ENCODE measurements at places on chromosomes 6 and 20.

GRCh38 chr20:41377275-41377674 lies 10.7 kb upstream of the EMILIN3 start:
- no peak for DNase-seq

DNA sequence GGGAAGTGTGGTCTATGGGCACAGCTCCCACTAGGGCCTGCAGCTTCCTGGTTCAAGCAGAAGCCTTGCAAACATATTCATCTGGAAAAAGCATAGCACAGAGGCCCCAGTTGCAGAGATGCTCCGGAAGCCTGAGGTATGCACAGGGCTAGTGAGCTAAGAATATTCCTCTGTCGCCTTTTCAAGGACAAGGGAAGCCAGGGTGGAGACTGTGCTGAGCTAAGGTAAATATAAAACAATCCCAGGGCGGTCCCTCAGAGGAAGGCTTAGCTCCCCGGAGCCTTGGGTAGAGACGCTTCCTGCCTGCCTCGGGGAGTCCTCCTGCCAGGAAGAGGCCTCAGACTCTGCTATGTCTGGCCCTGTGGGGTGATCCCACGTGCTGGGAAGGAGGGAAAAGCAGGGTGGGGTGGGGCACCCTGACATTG lies 134.8 kb upstream of the FOXA2 start:
- no peak for DNase-seq

DNA sequence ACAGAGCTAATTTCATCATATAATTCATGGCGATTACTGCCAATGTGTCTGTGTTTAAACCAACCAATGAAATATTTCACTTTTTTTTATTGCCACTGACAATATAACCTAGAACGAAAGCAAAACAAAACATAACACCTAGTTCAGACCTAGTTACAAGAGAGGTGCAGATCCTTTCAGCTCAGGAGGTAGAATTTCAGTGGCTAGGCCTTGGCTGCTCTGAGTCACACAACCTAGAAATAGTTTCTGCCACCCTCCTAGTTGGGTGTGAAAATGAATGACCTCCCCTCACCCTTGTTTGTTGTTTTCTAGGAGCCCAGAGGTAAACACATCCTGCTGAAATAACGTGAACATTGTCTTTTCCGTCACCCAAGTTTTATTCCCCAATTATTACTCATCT lies 356.3 kb downstream of the HTR1B start:
- DNase-seq, result no peak

DNA sequence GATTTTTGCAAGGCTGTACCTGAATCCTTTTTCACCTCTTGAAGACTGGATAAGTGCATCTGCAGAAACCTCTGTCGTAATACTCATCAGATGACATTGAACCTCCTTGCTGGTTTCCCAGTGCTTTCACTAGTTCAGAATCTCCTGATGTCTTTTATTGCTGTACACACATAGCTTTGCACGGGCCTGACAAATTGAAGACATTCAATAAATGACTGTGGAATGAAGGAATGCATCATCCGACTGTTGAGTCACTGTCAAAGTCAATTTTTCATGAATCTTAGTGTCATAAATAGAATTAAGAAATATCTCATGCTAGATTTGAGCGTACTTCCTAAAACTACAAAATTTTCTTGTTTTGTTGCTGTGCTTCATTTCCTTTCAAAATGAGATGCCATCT lies 598.2 kb upstream of the MAP3K7 start:
- no peak for DNase-seq

DNA sequence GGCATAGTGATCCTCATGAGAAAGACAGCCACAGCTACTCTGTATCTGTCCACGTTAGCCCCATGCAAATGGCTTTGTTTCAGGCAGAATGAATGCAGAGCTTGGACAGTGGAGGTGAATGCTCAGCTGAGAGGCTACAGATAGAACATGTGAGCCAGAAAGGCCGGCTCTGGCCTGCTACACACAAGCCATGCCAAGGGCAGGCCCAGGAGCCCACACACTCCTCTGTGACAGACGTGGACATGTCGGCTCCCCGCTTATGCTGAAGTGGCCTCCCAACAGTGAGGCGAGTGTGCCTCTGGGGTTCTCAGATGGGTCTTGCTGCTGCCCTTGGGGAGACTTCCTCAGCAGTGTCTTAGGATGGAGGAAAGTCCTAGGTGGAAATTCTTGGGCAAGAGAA lies 159.6 kb downstream of the SYNDIG1 start:
- no peak for DNase-seq

- DNase-seq, result no peak
Observed at GRCh38 chr20:32431457-32431856, 73.3 kb downstream of the ASXL1 start.

GRCh38 chr20:4303136-4303535 lies 287.8 kb upstream of the RNF24 start:
- DNase-seq, result no peak

- DNase-seq, result no peak
Observed at GRCh38 chr6:53306819-53307347, 41.9 kb downstream of the ELOVL5 start.

GRCh38 chr6:112881027-112881426 lies 533.9 kb downstream of the RFPL4B start:
- DNase-seq, result no peak

DNA sequence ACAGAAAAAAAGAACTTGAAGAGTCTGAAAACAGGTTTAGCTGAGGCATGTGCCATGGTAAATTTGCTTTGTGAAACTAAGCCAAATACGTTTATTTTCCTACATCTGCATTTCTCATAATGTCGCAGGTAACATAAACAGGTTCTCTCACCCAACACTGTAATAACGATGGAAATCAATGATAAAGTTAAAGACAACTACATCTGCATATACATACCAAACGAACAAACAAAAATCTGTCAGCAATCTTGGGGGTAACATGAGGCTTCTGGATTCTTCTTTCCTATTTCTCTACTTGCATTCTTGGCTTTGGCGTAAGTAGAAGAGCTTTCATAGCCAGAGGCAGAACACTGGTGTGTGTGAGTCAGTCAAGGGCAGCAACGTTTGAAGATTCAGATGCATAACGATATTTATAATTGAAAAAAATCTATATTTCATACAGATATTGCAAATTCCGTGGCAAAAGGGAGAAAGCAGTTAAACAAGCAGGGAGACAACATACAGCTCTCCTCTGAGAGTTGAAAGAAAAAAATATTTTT lies 195.1 kb downstream of the EDN1 start:
- no peak for DNase-seq

GRCh38 chr6:52233975-52234823 lies 10.1 kb downstream of the IL17F start:
- DNase-seq, result no peak

DNA sequence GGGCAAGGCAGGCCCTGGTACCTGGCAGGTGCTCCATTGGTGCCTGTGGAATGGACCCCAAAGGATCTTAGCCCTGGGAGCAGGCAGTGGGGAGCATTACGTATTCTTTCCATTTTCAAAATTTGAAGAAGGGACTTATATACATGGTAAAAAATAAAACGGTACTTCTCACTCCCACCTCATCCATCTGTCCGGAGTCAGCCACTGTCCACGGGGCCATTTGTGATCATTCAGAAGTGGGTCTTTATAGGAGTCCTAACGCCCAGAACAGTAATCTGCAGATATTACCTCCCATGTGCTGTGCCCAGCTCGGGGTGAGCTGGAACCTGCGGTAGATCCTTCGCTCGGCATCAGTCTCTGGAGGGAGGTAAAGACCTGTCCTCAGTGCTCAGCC lies 110.4 kb downstream of the SYCP2 start:
- no peak for DNase-seq

DNA sequence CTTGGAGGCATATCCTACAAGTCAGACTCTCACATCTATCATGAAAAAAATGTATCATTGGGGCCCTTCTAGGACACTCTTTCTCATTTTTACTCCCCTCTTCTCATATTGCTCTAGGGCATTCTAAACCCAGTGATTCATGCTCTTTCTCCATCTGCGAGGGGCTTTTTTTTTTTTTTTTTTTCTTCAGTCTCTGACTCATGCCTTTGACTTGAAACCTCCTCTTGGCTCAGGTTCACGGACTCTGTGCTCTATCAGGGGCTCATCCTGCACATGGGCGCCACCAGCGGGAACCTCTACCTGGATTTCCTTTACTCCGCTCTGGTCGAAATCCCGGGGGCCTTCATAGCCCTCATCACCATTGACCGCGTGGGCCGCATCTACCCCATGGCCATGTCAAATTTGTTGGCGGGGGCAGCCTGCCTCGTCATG lies 17.8 kb downstream of the SLC22A1 start:
- no peak for DNase-seq

DNA sequence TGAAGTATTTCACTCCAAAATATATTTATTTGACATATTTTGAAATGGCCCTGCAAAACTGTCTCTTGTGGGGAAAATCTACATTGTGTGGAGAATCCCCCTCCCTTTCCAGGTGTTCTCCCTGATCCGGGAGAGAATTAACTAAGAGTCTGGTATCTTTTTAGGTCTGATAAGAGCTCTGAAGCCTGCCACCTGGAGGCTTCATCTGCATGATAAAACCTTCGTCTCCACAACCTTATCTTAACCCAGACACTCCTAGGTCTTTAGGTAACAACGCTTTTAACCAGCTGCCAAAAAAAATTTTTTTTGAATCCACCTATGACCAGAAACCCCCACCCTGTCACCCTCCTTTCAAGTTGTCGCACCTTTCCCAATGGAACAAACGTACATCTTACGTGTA lies 43.0 kb downstream of the FAM184A start:
- DNase-seq, result no peak

DNA sequence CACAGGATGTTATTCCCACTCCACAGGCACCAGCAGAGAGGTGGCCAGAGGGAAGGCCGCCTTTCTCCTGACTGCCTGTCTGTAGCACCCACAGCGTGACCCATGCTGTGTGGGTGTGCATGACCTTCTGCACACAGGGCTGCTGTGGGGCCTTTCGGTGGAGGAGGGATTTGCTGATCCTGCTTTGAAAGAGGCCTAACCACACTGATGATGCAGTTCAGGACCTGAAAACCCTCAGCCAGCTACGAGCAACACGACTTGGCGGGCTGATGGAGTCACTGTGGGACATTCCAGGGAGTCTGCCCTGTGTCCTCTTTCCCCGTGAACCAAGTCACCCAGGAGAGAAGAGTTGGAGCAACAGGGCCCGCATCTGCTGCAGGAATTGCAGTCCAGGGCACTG lies 49.1 kb downstream of the SYTL3 start:
- no peak for DNase-seq

Measured in NCI-H1694 (cell line).